Natural killer cell (primary cell): ENCODE measurements at places on chromosomes 12 and 14. TPM values are rescaled to one million over a fixed set of nuclear protein-coding genes. Genes with fewer than 3 reads are reported as not detected.

Gene TPPP2
- not detected for total RNA-seq

- no peak for DNase-seq
Measured at GRCh38 chr12:42652048-42652447, 62.5 kb upstream of the PRICKLE1 start.

Gene KERA
- not detected for total RNA-seq

DNA sequence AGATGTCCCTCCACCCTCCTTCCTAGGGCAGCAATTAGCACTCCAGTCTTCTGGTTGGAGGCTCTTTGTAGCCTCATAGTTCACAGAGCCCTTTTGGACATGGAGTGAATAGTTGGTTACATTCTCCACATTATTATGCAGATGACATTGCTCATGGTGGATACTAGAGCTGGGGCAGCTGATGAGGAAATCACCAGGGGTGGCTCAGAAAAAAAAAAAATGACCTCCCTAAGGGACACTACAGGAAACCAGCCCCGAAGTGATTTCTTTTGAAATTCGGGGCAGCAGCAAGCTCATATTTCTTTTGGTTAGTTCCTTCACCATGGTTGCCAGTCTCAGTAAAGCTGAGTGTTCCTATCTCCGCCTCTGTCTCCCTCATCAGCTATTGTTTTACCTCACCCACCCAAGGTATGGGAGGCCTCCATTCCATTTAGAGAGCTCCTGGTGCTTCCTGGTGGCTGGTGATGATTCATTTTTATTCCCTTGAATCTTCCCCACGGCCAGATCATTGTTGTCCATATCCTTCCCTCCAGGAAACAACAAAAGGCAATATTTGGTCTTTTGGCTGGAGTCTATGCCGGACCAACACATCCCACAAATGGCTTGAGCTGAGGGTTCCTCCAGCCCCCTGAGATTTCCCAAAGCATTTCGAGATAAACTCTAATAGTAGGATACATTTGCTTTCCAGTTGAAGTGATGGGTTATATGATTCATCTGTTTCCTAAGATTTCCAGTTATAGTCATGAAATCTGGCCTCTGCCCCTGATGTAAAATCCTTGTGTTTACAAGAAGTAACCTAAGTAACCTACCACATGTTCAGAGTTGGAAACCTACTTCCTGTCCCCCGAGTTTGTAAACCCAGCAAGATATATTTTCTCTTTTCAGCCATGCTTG lies 56.2 kb upstream of the NID2 start:
- no peak for DNase-seq

GRCh38 chr12:23795494-23795893 lies 154.0 kb downstream of the SOX5 start:
- DNase-seq: no peak

Gene MYO1H
- total RNA-seq: not detected

Gene SYCP3
- 2.4 TPM for total RNA-seq

DNA sequence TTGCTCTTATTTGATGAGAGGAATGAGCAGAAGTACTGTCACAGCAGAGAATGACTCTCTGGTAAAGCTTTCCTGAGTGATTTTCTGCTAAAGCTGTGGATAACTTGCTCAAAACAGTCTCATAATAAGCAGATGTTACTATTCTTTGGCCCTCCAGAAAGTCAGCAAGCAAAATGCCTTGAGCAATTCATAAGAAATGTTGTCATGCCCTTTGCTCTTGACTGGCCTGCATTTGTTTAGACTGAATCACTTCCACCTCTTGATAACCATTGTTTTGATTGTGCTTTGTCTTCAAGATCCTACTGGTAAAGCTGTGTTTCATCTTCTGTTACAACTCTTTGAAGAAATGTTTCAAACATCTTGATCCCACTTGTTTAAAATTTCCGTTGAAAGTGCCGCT lies 457.9 kb upstream of the FOXG1 start:
- no peak for DNase-seq

- DNase-seq: no peak
Measured at GRCh38 chr12:106149096-106149784, 10.5 kb upstream of the NUAK1 start.

GRCh38 chr14:90842726-90843125 lies 26.5 kb upstream of the TTC7B start:
- DNase-seq: no peak

DNA sequence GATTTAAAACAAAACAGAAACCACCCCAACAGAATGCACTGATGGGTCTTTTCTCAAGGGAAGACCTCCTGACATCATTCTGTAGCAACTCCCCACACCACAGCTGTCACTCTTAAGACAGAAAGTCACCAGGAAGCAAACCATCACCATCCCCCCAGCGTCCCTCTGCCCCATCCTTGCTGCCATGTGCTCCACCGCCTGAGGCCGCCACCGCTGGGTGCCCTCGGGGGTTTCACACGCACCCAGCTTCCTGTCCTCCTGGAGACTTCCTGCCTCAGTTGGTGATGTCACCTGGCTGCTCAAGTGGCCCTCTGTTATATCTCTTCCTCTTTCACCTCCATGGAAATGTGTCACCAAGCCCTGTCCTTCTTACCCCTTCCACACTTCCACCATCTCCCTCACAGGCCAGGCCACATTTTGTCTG lies 71.4 kb upstream of the GPR68 start:
- DNase-seq: peak; percentile 73

DNA sequence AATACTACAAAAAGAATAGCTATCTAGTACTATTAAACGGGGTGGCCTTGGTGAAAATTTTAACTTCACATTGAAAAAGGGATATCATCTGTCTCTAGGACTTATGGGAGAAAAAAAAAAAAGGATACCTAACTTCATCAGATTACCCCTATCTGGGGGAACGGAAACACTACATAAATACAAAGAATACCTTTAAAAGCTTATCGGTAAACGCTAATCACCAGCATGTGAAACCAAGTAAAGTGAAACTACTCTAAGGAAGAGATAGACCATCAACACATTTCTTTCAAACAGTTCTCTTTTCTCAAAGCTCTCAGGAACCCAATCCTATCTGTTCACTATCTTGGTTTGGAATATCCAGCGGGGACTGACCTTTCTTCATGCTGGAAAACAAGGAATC lies 3.5 kb downstream of the KICS2 start:
- DNase-seq: peak; percentile 13

DNA sequence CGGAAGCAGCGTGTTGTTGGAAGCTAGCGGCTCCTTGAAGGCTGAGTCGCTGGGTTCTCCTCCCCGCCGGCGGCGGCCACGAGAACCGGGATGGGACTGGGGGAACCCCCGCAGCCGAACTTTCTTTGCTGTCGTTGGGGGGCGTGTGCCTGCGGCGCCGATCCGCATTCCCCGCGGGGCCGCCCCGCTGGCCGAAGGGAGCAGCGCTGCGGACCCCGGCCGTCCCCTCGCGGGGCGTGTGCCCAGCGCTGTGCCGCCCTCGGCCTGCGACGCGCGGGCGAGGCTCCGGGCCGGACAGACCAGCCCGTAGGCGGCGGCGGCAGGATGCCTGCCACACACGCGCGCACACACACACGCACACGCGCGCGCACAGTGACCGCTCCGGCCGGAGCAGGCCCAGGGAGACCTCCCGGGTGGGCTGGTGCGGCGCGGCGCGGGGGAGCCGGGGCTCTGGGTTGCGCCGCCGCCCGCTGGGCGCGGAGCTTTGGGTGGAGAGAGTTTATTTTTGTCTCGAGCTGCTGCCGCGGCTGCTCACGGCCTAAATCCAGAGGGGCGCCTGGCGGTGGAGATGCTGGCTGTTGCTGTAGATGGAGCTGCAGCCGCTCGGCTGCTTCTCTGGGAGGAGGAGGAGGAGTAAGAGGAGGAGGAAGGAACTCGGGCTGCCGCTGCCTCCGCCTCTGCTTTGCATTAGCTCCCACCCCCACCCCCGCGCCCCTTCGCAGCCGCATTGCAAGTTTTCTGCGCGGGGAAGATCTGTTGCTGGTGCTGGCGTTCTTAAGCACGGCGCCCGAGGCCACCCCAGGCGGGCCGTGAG lies at the start of gene SAMD4A:
Gene SAMD4A (plus strand): TSS at position 719 of the 814 bp plus-strand sequence. CDS start 789 bp downstream, outside the sequence.
- DNase-seq: peak; percentile 28

Gene RASSF8
- total RNA-seq: 1.3 TPM

DNA sequence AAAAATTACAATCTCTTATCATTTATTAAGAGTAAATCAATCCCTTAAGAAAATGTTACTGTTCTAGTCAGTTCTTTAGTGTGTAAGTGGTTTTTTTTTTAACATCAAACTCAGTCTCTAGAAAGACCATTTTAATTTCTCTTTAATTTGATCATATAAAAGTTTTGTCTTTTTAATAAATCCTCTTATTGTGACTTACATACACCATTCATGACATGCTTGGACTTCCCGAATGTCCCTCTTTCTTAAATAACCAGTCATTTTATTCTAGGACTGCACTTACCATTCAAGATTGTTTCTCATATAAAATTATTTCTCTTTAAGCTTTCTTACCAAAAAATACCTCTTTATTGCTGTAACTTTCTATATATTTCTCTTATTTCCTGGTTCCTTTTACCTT lies 60.8 kb upstream of the EVL start:
- DNase-seq: no peak

DNA sequence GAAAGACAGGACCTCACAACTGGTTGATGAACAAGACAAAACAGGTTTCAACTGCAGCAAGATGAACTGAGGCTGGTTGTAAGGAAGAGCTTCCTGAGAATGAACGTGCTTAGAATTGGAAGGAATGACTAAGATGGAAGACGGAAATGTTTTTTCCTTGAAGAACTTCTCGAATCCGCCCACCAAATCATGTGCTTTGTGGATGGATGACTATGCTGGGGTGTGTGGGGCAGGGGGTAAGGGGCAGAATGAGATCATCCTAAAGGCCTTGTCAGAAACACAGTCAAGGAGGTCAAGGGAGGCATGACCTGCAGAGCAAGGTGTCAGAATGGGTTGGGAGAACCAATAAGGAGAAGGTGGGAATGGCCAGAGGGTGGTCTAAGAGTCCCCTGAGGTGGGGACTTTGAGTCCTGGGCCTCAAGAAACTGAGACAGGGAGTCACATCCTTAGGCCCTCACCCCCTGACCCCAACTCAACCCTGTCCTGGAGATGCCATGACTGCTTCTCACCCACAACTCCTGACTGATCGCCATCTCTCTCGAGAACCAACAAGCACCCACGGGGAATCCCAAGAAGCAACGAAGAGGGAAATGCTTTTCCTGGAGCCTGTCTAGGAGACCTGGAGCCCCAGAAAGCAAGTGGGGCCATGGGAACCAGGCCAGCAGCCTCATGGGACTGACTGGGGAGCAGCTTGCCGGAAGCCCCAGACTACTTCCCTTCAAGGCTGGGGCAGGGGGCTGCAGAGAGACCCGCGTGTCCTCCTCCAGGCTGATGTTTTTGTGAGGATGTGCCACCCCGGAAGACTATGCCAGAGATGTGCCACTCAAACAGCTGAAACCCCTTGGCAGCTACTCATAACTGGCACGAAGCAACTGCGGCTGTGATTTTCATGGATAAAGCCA lies 84.0 kb downstream of the ACTN1 start:
- DNase-seq: no peak

Gene CLEC12A
- 13.6 TPM for total RNA-seq

DNA sequence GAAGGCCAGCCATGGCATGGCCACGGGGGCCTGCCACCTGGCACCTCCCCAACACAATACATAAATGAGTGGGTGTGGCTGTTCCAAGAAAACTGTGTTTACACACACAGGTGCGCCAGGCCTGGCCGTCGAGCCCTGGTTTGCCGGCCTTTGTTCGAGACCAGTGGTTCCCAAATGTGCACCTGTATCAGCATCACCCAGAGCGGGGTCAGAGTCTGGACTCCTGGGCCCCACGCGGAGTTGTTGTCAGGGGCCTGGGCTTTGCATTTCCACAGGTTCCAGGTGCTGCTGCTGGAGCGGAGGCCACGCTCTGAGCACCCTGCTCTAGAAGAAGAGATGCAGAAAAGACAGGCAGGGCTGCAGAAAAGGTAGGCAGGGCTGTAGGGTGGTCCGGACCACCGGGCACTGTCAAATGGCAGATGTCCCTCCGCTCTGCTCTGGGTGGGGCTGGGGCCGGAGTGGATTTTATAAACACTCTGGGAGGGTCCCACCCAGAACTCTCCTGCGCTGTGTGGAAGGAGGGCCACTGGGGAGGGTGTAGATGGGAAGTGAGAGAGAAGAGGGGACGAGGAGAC lies 4.2 kb upstream of the ASPG start:
- DNase-seq: no peak

Gene FAM90A1
- total RNA-seq: not detected

- no peak for DNase-seq
Measured at GRCh38 chr14:99422228-99423010, 58.2 kb downstream of the SETD3 start.

DNA sequence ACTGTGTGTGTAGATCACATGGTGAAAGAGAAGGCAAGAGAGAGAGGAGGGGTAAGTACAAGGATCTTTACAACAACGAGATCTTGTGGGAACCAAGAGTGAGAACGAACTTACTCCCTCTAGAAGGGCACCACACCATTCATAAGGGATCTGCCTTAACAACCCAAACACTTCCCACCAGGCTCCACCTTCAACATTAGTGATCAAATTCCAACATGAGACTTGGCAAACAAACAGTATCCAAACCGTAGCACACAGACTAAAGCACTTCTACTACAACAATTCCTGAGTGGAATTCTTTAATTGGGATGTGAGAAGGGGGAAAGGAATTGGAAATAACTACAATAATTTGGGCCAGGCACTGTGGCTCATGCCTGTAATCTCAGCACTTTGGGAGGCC lies 35.0 kb upstream of the ESR2 start:
- no peak for DNase-seq

Gene CLEC2A
- total RNA-seq: not detected

Gene DCAF11
- total RNA-seq: 99.3 TPM

Gene RAPGEF3
- total RNA-seq: 0.49 TPM

- DNase-seq: no peak
Measured at GRCh38 chr14:104116288-104116755, 22.1 kb upstream of the KIF26A start.

DNA sequence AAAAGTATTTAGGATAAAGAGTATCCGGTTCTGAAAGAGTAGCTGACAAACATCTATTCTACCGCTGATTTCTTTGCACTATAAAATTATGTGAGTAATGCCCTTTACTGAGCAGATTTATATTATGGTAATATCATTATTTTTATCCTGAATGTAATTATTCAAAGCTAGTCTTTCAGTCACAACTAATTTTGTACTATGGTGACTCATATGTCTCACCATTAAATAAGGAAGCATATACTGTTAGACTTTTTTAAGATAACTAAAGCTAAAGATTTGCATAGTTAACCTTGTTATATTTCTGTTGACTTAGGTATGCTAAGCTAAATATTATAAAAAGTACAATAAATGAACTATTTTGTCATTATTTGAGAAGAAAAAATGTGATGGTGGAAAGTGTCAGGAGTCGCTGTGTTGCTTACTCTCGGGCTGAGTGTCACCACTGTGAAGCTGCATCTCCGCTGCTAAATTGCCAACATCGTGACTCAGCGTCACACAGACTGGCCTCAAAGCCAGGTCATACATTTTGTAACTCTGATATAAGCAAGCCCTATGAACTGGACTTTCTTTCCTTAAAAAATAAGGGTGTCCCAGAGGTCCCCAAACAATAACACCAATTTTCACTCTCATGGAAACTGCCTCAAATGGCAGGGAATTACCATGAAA lies 69.1 kb upstream of the SSTR1 start:
- no peak for DNase-seq

Gene IL26
- not detected for total RNA-seq

- no peak for DNase-seq
Measured at GRCh38 chr14:98622208-98623051, 649.6 kb downstream of the BCL11B start.

Gene DTX1
- total RNA-seq: 4.2 TPM

Gene KRT73
- 23.3 TPM for total RNA-seq

GRCh38 chr12:123171967-123172366 lies 21.1 kb upstream of the PITPNM2 start:
- no peak for DNase-seq
